ENCODE measurements at places on chromosomes 2 and 18. TPM values are rescaled to one million over a fixed set of nuclear protein-coding genes. Genes with fewer than 3 reads are reported as not detected.

DNA sequence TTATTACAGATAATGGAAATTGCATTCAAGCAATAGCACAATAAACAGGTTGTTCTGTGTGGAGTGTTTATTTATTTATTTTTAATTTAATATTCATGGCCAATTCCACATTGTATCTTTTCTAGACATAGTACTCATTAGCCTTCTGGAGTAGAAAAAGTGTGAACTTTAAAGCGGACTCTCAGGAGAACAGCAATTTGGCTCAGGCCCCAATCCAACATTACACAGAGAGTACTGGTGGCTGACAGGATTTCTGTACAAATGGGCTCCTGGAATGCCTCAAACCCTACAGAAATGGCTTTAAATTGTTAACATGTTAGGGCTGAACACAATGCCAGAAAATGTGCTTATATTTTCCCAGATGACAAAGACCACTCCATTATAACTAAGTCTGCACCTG, 533.9 kb upstream of the NXPH2 start:
- DNase-seq: no peak

- DNase-seq: peak; percentile 13
Measured at GRCh38 chr2:108194409-108195132, 45.2 kb upstream of the SULT1C3 start.

GRCh38 chr2:136051001-136051724, 65.7 kb upstream of the DARS1 start:
- no peak for DNase-seq

DNA sequence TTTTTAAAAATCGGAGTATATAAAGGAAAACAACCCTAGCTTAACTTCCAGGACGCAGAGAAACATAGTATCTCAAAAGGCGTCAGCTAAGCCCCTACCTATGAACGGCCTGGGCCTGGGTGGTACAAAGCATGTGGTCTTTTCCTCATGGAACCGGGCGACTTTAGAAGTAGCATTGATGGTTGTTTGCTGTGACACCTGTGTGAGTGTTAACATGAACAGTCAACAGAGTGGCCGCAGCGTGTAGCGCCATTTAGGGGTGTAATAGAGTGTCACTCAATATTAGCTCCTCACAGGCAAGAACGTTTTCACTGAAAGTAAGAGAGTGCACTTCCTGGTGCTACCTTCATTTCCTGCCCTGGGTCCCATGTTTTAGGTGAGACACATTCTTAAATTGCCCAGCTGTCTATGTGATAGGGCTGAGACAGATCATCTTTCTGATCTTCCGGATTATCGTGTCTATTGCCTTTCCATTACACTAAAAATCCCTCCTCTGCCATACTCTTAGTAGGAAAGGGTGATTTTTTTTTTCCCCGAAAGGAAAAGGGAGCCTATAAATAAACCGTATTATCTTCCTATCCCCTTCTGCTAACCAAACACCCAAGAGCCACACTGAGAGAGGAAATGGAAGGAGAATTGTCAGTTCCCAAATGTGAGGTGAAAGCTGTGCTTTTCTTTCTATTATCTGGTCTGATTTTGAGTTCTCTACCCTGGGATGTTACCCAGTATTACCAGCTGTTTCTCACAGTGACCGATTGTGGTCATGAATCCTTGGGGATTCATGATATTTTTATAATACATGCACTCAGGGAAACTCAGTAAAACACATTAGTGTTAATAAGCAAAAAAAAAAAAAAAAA, 1.3 kb downstream of the GORASP2 start:
- peak; percentile 53 for DNase-seq

DNA sequence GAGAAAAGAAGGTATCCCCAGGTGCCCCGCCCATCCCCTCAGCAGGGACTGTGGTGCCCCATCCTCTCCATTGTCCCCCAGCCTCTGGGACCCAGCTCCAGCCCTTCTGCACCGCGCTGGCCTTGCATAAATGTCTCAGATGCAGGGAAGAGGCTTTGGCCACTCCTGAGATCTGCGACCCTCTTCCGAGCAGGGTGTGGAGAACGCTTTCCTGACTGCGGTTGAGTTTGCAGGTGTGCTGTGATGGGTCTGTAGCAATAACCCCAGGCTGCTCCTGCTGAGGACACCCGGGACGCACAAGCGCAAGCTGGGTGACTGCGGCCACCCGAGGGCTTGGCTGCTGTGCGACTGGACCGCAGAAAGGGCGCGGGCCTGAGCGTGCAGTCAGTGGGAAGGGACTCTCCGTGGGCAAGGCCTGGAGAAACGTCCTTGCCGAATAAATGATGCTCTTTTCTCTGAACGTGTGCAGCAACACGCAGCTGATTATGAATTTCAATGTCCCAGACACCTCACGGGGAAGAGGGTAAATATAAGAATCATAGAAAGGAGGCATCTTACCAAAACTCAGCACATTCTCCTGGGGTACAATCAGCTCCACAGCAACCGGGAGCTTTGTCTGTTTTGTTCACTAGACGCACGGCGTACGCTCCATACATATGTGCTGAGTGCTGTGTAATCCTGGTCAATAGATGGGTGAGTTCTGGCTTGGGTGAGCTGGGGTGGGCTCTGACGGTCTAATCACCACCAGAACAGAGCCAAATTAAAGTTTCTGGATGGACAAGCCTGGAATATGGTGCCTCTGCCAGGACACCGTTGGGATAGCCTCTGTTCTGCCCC, 67.5 kb upstream of the ZNF516 start:
- DNase-seq: no peak

DNA sequence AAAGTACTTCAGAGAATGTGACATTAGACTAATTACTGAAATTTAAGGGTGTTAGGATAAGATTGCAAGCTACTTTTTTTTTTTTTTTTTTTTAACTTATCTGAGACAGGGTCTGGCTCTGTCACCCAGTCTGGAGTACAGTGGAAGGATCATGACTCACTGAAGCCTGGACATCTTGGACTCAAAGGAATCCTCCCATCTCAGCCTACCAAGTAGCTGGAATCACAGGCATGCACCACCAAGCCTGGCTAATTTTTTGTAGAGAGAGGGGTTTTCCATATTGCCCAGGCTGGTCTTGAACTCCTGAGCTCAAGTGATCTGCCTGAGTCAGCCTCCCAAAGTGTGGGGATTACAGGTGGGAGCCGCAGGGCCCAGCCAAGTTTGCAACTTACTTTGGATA, 1246.0 kb upstream of the ZEB2 start:
- DNase-seq: no peak

GRCh38 chr18:11309172-11309571, 159.8 kb upstream of the PIEZO2 start:
- DNase-seq: peak; percentile 83

DNA sequence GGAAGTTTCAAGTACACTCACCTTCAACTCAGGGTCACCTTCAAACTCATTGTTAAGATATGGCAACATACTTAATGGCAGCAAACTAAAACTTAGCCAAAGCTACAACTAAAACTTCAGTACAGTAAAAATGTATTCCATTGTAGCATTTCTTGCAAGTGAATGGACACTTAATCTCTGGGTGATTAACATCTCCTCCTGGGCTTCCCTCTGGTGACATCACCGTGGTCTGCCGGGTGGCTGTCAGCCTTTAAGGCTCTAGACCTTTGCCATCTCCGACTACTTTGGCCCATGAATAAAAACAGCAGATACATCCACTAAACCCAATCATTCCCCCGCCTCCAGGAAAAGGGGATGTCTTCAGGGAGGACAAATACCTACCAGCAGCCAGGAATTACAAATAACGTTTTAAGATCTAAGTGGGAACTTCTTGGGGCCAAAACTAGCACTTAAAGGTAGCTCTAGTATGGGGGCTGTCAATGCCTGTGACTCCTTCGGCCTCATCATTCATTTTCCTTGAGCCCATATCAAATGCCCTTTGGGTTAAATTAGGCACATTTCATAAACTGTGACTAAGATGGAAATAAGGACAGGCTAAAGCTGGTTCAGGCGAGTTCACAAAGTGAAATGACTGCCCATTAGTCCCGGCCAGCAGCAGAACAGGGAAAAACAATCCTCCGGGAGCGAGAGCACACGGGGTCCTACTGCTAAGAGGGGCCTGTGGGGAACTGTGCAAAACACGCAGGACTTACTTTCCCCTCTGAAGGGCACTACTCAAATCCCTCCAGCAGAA, 1.1 kb downstream of the TFCP2L1 start:
- peak; percentile 32 for DNase-seq

- peak; percentile 20 for DNase-seq
Measured at GRCh38 chr2:33209976-33210375, 263.2 kb downstream of the LTBP1 start.

DNA sequence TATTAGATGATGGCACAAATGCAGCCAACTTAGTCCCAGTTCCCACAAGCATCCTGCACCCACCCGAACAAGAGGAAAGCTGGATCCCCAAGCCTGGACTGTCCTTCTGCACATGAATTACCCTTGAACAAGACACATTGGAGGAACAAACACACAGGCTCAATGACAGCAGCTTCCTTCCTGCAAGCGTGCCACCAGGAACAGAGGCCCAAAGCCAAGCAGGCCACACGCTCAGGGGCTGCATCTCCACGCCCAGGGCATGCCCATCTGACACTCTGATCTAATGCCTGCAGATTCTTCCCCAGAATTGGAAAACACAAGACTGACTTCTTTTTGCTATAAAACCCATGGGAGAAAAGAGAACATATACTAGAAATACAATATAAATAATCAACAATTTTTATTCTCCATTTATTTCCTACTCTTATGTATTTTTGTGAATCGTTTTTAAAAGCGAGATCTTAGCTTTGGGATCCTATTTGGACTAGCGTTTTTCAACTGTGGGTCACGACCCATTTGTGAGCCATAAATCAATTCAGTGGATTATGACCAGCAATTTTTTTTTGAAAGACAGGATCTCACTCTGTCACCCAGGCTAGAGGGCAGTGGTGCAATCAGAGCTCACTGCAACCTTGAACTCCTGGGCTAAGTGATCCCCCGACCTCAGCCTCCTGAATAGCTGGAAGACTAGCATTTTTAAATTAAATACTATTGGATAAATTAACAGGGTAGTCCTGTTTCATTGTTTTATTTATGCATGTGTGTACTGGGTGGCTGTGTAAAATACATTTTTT, 34.4 kb downstream of the PSTPIP2 start:
- DNase-seq: no peak

DNA sequence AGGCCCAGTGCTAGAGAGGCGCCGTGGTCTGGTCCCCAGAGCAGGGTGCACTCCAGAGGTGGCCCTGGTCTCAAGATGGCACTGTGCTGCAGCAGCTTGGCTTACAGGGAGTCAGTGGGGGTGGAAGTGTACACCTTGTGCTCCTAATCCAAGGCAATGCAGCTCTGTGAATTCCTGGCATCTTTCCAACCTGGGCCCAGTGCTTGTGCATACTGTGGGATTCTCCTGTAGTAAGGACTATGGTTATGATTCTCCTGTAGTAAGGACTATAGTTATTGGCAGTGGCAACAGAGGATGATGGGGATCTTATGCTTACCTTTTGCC, 616.7 kb upstream of the REG3G start:
- DNase-seq: no peak

- DNase-seq: no peak
Measured at GRCh38 chr2:69188182-69188900, 175.4 kb downstream of the ANTXR1 start.

DNA sequence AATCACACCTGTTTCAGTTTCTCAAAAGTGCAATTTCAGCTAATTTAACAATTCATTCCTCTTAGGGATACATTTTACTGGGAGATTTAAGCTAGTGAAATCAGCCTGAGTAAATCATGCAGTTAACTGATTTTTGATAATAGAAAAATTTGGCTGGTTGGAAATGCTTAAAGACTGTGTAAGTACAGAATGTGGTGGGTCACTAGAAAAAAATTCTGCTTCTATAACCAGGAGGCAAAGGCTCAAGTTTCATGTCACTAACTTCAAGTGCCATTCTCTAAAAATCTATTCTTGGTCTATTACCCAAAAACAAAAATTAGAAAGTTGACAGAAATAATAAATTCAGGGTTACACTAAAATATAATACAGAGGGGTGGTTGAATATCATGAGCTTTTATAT, 271.3 kb downstream of the CCDC178 start:
- no peak for DNase-seq

GRCh38 chr2:96760986-96761832, 507 bp downstream of the CNNM4 start:
- peak; percentile 25 for DNase-seq

- no peak for DNase-seq
Measured at GRCh38 chr2:226971770-226972169, 135.9 kb downstream of the RHBDD1 start.

DNA sequence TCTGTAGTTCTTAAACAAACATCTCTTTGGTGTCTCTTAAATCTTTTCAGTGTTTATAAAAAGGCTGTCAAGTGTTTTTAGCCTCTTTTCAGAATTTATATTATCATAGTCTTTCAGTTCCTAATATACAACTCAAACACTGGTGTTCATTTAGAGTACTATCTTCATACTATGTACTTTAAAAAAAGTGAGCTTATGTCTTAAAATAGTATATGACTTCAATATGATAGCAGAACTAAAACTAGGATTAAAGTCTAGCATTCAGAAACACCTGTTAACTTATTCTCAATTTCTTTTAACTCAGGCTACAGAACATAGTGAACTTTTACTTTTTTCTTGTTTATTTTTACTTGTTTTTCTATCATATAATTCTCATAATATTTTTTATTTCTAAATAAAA, 14.7 kb upstream of the IKZF2 start:
- no peak for DNase-seq

GRCh38 chr18:36308711-36309435, 11.4 kb downstream of the FHOD3 start:
- DNase-seq: no peak

DNA sequence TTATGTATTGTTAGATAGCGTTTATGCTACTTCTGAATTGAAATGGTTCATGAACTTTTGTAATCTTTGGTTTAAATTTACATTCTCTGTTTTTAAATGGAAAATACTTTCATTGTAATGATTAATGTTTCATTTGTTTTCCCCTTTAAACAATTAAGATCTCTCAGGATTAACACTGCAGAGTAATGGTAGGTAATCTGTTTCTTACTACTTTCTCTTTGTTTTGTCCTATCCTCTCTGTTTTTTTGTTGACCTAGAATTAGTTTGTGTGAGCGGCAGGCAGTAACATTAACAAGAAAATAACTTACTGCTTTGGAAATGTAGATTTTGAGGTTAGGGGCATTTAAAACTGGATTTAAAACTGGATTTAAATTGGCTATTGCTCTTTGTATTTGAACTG, 19.1 kb downstream of the SMAD4 start:
- DNase-seq: no peak

- no peak for DNase-seq
Measured at GRCh38 chr2:86044045-86044444, 61.6 kb downstream of the POLR1A start.

- DNase-seq: no peak
Measured at GRCh38 chr2:45908316-45909170, 257.1 kb downstream of the PRKCE start.

- DNase-seq: peak; percentile 7
Measured at GRCh38 chr18:37501136-37501535, 64.5 kb downstream of the CELF4 start.

GRCh38 chr2:28626376-28626775, 125.3 kb upstream of the PPP1CB start:
- no peak for DNase-seq

GRCh38 chr2:152584301-152584700, 133.0 kb downstream of the PRPF40A start:
- no peak for DNase-seq

GRCh38 chr2:54966165-54966832, 84.0 kb downstream of the RTN4 start:
- DNase-seq: peak; percentile 57

The RTP5 gene
- not detected for total RNA-seq

The ZNF407 gene
- 5.9 TPM for total RNA-seq

The BOLL gene
- total RNA-seq: not detected

The UGT1A8 gene
- not detected for total RNA-seq

The CD8B gene
- not detected for total RNA-seq

The CD226 gene
- 0.10 TPM for total RNA-seq

The PSTPIP2 gene
- total RNA-seq: 0.76 TPM

The KLHL14 gene
- total RNA-seq: not detected

The SLC5A7 gene
- not detected for total RNA-seq

The EML6 gene
- 1.6 TPM for total RNA-seq
